Right forelimb (tissue), 1 donor: ENCODE measurements at places on chromosomes 6 and 20.
A peak's percentile ranks its signal among the peaks of the same experiment; 100 is the strongest.

DNA sequence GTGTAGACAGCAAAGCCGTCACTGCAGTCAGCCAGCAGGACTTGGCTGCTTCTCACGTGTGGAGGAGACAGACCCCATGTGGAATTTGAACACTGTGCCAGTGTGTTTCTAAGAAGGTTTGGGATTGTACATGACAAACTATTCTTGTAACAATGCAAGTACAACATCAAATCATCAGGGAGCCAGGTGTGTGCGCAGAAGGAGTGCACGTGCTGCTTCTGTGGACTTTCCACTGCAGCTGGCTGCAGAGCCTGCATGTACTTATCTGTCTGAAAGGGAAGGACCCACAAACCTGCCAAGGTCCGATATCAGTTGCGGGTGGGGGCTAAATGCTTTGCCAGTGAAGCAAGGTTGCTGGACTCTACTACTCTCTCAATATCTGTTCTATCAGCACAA is 211.6 kb downstream of the WDR27 start:
- DNase-seq: peak; percentile 70

- no peak for DNase-seq
These were observed 37.9 kb downstream of the SYNDIG1 start for GRCh38 chr20:24507182-24507853.

DNA sequence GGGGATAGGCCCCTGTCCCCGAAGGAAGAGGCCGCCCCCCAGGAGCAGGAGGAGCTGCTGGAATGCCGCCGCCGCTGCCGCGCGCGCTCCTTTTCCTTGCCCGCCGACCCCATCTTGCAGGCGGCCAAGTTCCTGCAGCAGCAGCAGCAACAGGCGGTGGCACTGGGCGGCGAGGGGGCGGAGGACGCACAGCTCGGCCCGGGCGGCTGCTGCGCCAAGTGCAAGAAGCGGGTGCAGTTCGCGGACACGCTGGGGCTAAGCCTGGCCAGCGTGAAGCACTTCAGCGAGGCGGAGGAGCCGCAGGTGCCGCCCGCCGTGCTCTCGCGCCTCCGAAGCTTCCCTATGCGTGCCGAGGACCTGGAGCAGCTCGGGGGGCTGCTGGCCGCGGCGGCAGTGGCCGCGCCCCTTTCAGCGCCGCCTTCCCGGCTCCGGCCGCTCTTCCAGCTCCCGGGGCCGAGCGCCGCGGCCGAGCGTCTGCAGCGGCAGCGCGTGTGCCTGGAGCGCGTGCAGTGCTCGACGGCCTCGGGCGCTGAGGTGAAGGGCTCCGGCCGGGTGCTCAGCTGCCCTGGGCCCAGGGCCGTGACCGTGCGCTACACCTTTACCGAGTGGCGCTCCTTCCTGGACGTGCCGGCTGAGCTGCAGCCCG is 630 bp downstream of the PPP1R3G start:
- DNase-seq: peak; percentile 81

- no peak for DNase-seq
These were observed 20.4 kb upstream of the LAMA4 start for GRCh38 chr6:112274774-112275173.

- peak; percentile 47 for DNase-seq
These were observed 18.2 kb downstream of the AKAP12 start for GRCh38 chr6:151257985-151258445.

- DNase-seq: no peak
These were observed 226.7 kb downstream of the LMBRD1 start for GRCh38 chr6:69570106-69570505.

DNA sequence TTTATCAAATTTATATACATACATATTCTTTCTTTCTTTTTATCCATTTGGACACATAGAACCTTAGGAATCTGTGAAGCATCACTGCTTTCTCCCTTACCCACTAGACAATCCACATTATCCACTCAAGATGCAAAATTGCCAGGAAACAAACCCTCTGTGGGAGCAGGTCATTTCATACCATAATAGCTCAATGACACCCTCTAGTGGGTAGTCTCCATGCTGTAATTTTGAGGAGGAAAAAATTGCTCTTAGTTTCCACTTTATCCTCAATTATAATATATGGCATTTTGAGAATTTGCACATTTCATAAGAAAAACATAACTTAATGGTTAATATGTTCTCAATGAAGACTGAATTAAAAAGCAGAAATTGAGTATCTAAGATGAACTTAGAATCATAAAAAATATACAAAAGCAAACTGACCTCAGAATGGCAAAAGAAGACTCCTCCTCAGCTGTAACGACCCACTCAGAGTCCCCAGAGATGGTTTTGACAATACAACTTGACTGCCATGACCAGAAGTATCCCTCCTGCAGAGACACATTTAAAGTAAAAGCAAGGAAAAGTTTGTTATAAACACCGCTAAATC is 164.1 kb downstream of the FRK start:
- no peak for DNase-seq

- no peak for DNase-seq
These were observed 275 bp upstream of the MAVS start for GRCh38 chr20:3846378-3846739.

- DNase-seq: no peak
These were observed 61.8 kb upstream of the LAMA2 start for GRCh38 chr6:128821116-128821515.

DNA sequence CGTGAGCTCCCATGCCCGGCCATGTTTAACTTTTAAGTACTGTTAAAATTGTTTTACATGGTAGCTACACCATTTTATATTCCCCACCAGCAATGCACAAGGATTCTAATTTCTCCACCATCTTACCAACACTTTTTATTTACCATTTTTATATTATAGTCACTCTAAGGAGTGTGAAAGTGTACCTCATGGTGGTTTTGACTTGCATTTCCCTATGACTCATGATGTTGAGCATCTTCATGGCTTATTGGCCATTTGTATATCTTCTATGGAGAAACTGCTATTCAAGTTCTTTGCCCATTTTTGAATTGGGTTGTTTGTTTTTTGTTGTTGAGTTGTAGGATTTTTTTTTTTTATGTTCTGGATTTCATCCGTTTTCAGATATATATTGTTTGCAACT is 15.6 kb upstream of the BPHL start:
- no peak for DNase-seq

GRCh38 chr6:39530201-39530759 is 194.9 kb downstream of the KIF6 start:
- no peak for DNase-seq

DNA sequence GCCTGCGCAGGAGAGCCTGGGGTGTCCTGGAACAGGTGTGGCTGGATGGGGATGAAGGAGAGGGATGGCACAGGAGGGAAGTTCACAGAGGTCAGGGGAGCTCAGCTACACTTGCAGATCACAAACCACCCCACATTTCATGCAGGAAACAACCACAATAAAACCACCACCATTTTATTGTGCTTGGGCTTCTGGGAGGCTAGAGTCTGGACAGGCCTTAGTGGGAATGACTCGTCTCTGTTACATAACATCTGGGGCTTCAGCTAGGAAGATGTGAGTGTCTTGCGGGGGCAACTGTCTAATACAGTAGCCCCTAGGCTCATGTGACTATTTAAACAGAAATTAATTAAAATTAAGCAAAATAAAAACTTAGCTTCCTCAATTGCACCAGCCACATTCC is 33.4 kb downstream of the SNX5 start:
- DNase-seq: no peak

DNA sequence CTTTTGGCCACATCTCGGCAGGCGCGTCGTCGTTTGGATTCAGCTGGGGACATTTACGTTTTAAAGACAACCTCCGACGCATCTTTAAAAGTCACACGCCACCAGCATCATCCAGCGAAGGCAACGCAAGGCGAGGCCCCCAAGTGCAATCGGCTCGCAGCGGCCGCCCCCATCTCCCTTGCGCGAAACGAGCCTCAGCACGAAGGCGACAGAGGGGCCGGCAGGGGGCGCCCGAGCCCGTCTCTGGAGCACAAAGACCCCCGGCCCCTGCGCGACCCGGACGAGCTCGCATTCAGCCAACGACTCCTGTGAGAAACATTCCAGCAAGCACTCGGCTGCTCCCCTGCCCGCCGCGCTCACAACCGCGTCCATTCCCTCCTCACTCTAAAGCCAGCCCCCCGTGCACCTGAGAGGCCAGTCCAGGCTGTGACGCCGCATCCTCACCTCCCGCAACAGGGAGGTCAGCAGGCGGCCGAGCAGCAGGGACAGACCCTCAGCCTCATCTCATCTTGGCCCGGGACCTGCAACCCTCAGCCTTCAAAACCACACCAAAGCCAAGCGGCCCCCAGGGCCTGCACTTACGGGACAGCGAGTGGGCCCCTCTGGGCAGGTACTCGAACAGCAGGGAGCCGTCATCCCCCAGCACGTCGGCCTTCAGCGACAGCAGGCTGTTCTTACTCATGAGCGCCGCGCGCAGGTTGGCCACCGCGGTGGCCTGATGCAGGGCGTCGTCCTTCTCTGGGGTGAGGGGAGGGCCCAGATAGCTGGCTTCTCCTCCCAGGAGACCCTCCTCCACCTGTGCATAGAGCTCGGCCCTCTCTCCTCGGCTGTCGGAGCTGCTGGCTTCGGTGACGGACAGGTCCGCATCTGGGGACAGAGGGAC is 35.8 kb downstream of the SLC2A4RG start:
- DNase-seq: peak; percentile 84

DNA sequence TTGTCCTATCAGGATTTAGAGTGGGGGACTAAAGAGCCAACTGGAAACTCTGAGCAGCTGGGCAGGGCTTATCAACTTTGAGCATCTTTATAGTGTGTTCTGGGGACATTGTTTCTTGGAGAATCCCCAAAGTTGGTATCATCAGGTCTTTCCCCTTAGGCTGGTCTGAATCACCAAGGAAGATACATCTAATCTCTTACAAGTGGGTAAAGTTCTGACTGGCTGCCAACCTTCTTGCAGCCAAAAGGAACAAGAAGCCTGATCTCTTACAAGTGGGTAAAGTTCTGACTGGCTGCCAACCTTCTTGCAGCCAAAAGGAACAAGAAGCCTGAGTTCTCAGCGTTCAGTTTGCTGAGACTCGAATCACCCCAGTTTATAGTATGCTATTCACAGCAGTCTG is 1.6 kb upstream of the MED23 start:
- DNase-seq: no peak

DNA sequence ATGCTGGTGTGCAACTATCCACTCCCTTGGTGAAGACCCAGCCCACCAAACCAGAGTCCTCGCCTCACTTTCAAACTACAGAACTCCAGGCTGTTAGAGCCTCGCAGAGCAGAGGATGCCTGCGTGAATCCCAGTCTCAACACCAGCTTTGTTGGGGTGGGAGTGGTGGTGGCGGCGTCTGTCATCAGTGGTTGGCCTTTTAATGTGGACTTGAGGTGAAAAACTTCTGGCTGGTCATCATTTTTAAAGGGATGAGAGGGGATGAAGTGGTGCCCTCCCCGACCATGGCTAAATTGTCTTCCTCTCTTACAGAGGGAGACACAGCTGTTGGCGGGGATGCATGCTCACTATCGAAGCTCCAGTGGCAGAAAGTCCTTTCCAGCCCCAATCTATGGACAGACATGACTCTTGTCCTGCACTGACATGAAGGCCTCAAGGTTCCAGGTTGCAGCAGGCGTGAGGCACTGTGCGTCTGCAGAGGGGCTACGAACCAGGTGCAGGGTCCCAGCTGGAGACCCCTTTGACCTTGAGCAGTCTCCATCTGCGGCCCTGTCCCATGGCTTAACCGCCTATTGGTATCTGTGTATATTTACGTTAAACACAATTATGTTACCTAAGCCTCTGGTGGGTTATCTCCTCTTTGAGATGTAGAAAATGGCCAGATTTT is 54.9 kb downstream of the EZR start:
- no peak for DNase-seq
